Fibroblast of upper back skin (primary cell): ENCODE measurements at places on chromosomes 3 and 15.

DNA sequence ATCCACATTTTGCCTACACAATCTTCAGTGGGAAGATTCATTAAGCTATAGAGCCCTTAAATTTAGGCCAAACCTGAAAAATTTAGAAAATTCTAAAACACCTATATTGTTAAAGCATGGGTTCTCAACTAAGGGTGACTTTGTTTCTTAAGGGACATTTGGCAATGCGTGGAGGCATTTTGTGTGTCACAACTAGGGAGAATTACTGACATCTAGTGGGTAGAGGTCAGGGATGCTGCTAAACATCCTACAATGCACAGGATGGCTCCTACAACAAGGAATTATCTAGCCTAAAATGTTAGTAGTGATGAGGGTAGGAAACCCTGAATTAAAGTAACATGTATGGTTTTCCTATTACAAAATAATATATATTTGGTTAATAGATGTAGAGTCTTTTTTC, 55.8 kb downstream of the TBC1D5 start:
- DNase-seq, result peak; percentile 16

DNA sequence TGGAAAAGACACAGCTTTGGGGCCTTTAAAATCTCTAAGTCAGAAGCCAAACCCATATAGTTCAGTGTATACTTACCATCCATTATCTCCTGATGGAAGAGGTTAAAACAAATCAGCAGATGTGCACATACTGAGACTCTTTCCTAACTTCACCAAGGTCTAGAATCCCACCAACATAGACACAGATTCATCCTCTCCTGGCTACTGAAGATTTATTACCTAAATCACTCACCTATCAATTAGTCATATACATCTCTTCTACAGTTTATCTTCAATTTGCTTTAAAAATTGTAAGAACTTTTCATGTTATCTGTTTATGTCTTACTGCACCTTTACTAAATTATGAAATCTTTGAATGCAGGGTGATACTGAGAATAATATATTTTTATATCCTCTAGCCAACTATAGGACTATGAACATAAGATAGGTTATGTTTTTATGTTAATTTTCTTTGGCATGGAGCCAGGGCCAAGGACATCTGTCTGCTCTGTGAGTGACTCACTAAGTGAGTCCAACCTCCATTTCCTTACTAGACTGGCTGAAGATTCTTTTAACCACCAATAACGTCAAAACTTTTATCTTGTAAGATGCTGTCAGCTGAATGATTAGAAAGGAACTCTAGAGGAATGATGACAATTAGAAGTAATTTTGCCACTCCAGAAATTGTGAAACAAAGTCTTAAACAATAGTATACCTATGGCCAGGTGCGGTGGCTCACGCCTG, 397.6 kb downstream of the FOXP1 start:
- peak; percentile 76 for DNase-seq

- DNase-seq, result no peak
Measured at GRCh38 chr3:38590521-38590920, 59.0 kb downstream of the SCN5A start.

DNA sequence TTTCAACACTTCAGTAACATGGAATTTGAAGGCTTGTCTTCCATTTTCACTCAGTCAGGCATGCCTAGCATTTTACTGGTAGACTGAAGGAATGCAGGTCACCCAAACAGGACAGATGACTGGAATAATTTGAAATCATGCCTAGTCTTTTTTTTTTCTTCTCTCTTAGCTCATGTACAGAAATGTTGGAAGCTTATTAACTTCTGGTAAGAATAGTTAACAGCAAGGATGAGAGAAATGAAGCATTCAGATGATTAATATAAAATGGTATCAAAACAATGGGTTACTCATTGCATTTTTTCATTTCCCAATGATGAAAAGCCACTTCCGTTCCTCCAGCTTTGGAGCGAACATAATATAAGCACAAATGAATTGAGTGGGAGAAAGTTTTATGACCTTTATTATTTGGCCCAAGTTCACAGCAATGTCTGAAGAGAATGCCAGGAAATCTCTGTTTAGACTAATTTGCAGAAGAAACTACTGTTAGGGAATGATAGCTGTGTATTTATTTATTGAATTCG, 431.6 kb upstream of the RASGRP1 start:
- DNase-seq, result peak; percentile 98

- DNase-seq, result no peak
Measured at GRCh38 chr3:140602781-140603180, 75.1 kb upstream of the TRIM42 start.

DNA sequence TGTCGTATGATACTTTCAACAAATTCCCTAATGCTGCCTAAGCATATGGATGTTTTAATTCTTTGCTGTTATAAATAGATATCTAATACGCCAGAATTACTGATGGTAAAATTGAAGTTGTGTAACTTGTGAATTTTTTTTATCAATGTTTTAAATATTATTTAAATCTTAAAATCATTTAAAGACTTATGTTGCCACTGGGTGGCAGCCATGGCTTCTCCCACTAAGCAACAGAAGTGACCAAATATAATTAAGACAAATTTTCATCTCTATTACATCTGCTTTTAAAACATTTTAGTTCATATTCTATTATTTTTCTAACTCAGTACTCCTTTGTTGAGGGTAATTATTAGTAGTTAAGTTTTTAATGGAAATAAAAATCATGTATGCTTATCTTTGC, 8.1 kb upstream of the IL20RB start:
- DNase-seq, result no peak

DNA sequence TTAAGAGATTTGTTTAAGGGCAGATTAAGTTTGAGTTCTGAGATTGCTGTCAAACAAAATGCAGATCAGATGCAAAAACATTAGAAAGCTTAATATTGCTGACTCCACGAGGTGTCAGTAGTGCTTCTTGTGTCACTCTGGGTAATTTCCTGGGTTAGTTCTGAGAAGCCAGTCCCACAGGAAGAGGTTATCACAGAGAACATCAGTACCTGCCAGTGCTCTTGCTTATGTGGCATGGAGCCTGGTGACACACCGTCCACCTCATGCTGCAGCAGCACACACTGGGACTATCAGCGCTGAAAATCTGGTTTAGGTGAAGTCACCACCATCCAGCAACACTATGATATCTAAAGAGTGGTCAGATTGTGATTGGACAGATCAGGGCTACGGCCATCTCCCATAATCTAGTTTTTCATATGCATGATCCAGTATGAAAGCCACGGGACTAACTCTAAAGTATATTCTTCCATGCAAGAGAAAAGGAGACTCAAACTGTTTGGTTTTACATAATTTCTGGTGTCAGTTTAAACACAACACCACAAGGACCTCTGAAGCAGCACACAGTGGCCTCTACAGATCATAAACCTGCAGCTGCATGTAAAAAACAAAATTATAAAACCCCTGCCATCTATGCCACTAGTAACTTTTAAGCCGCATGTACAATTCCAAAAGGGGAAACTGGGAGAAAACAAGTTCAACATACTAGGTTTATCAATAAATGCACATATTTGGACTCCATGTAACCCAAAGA, 36.1 kb upstream of the MYO5C start:
- DNase-seq, result peak; percentile 57

DNA sequence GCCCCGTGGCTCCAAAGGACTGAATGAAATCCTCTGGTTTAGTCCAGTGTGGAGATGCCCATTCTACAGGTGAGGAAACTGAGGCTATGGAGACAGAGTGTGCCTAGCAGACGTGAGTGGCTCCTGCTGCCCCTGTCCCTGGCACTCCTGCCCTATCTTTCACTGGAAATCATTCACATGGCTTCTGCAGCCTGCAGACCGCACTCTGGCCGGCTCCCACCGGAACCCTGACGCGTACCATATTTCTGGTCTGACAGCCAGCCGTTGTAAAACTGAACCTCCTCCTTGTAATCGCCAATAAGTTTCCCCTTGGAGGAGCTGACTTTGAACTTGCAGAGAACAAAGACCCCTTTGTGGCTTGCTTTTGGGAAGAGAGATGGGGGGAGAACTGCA, 136.5 kb downstream of the CHSY1 start:
- peak; percentile 22 for DNase-seq

- no peak for DNase-seq
Measured at GRCh38 chr3:54621184-54621583, 306.7 kb downstream of the LRTM1 start.

DNA sequence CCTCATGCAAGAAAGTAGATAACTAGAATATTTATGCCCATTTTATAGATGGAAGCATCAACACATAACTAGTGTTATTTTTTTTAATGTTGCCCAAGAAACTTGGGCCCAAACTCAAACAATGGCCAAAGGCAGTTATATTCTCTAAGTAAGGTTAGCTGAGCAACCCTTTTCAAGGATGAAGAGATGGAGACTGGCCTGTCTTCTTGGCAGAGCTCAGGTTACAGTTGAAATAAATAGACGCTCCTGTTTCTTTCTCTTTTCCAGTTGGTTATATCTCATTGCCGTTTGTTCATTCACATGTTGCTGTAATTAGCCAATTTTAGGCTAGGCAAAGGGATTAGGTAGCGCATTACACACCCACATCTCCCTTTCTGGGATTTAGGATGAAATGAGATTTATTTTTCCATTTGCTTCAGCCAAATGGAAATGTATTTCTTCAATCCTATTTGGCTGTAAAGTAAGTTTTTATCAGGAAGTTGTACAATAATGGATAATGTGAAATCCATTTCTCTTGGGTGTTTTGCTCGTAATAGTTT, 93.2 kb downstream of the CMSS1 start:
- DNase-seq, result no peak

DNA sequence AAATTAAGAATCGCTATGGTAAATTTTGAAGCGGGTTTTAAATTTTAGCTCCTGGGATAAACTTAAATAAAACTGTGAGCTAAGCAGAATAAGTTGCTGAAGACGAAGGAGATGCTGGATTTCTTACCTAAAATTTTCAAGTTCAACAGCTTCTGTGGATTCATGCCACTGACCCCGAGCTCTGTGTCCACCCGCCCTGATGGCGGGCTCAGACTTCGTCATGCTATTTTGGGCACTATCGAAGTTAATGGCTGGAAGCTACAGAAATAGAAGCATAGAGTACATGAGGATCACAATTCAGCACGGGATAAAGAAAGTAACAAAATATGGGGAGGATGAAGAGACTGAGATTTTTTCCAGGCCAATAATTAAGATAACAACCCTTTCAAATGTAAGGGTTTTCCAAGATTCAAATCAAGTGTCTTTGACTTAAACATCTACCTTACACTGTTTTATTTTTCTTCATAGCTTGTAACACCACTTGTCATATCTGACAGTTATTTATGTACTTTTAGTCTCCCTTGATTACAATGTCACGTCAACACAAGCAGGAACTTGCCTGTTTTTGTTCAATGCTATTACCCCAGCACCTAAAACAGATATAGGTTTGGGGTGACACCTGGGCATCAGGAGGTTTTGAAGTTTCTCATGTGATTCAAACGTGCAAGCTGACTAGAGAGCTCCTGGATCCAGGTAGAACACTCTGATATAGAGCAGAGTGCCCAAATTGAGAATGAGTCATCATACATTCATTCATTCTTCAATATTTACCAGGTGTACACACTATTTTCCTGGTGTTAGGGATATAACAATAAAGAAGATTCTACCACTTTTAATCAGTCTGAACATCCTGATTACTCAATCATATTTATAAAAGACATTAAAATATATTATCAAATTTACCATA, 23.0 kb downstream of the NEK10 start:
- DNase-seq, result no peak

GRCh38 chr15:56495533-56495932, 30.6 kb upstream of the MNS1 start:
- DNase-seq, result no peak

GRCh38 chr3:46383211-46383950, 12.6 kb downstream of the CCR5 start:
- no peak for DNase-seq

DNA sequence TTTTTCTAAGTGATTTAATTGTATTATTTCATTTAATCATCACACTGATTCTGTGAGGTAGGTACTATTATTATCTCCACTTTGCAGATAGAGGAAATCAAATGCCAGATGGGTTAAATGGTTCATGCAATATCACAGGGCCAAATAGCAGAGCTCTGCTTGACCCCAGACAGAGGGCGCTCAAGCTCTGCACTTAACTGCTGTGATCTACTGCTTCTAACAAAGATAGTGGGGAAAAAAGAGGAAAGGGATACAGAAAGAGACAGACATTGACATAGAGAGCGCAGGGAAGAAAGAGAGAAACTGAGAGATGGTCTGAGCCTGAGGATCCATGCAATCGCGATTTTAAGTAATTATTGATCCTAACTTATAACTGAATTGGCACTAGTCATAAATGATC, 279.1 kb upstream of the THRB start:
- DNase-seq, result peak; percentile 73

- no peak for DNase-seq
Measured at GRCh38 chr3:169996063-169996462, 29.5 kb downstream of the SEC62 start.

DNA sequence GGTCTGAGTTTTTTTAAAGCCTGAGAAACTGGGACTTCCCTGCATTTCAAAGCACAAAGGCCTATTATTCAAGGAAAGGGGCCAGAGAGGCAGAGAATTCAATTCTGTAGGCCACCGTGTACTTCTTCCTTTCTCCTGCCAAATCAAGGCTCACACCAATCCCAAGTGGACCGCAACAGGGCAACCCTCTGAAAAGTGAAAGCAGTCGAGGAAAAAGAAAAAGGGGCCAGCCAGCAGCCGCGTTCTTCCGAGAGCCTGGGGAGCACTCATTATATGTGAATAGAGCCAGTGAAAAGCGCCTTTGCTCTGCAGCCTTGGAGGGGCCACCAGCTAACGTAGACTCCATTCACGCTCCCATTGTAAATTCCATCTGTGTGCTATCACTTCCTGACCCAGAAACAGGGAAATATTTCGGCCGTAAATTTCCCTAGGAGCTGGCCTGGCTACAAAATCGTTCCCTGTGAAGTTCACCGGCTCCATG, 45.9 kb upstream of the THUMPD3 start:
- DNase-seq, result peak; percentile 70

DNA sequence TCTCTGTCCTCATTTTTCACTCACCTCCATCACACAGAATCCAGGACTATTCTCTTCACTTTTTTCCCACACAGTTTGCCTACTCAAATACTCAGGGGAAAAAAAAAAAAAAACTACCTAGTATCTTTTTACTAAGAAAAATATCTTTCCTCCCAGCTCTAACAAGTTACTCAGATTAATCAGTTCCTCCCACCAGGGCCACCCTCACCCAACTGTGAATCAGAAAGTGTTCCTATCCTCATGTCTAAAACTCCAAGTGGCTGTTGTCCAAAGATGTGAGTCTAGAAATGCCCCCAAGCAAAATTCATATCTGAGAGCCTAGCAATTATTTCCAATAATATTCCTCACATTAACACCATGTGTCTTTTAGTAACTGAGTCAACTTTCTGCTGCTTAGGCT, 268.0 kb downstream of the ERC2 start:
- DNase-seq, result no peak

DNA sequence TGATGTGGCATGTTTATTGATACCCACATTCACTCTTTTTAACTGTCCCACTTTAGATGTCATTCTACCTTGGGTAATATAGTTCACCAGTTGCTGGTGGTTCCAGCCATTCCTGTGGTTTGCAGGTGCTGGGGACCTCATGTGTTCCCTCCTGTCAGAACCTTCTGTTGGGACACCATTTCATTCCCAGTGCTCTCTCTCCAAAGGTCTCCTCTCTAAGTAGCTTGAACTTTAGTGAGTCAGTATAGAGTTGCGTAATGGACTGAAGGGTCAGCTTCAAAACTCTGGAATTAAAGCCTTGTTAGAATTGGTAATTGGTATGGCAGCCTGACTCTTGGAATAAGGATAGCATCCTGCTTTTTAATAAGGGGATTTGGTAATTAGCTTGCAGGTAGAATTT, 108.5 kb downstream of the PLCL2 start:
- peak; percentile 31 for DNase-seq

GRCh38 chr15:36591536-36592411, 12.3 kb downstream of the CDIN1 start:
- peak; percentile 59 for DNase-seq
